ENCODE measurements at places on chromosomes 3 and 15.

- DNase-seq: no peak
These were observed 36.2 kb downstream of the GLB1 start for GRCh38 chr3:33060609-33061337.

- peak; percentile 30 for DNase-seq
These were observed 33.3 kb downstream of the CCNB2 start for GRCh38 chr15:59138243-59138642.

DNA sequence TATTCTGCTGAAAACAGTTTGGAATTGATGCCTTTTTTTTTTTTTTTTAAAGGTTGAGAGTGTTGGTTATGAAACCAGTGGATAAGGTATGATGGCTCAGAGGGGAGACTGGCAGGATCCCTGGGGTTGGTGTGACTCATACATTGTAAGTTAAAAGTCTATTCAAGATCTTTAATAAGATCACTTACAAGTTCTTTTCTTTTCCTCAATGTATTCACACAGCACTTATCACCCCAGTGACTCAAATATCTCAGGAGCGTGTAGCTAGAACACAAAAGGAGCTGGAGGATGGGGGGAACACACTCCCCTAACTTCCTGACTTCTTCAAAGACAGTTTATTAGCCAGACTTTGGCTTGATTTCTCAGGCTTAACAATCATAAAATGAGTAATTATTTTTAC, 285.3 kb downstream of the SV2B start:
- peak; percentile 70 for DNase-seq

- DNase-seq: peak; percentile 93
These were observed 22.8 kb downstream of the MYO1E start for GRCh38 chr15:59349680-59350420.

GRCh38 chr15:46556010-46556409, 921.2 kb downstream of the SQOR start:
- DNase-seq: no peak

GRCh38 chr15:27342991-27343390, 372.0 kb downstream of the GABRG3 start:
- DNase-seq: no peak

DNA sequence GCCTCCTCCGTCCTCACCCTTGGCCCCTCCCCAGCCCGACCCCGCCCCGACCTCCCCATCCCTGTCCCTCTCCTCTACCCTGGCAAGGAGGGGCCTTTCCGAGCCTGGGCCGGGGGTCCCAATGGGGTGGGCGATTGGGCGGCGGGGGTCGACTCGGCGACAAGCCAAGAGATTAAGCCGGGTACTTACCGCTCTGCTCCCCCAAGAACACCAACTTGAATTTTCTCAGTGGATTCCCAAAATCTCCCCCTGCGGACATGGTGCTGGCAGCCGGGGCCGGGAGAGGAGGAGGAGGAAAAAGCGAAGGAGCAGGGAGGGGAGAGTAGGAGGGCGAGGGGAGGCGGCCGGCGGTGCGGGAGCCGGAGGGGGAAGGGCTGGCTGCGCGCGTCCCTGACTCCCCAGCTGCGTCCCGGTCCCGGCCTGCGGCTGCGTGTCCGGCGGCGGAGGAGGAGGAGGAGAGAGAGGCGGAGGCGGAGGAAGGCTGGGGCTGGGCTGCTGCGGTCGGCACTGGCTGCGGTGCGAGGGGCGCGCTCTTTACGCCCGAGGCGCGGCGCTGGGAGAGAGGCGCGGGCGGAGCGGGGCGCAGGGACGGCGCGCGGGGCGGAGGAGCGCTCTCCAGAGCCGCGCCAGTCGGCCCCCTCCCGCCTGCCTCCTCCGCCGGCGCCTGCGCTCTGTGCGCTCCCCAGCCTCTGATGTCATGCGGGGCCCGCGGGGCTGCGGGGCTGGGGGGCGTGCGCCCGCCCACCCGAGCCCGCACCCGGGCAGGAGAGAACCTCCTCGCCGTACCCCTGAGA, at the start of gene RAB6B:
Gene RAB6B, minus strand, starts transcription at position 675 of the 794 bp plus-strand sequence. Its CDS starts 416 bp downstream, at position 259.
- DNase-seq: peak; percentile 17

DNA sequence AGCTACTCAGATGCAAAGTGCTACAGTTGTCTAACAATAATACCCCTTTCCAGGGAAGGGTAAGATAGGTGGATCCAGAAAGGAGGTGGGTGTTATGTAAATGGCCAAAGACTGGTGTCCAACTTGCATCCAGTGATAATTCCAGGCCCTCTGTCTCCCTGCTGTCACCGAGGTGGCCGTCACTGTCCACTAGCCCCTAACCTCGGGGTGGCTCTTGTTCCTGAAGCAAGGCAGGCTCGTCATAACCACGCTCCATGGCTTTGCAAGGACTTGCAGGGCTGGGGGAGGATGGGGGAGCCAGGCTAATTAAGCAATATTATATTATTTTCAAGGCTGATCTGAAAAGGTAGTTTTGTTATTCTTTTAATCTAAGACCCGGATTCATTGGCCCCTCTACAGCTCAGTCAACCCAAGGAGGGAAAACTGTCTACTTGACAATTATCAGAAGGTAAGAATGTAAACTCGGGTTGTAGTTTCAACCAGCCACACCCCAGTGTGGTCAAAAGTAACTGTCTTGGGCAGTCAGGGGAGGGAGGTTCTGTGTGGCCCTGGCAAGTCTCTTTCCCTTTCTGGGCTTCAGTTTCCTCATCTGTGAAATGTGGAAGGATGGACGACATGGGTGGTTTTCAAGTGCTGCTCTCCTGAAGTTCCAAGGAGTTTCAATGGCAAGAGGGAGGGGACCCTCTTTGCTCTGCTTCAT, 220.1 kb upstream of the BHLHE40 start:
- DNase-seq: no peak

DNA sequence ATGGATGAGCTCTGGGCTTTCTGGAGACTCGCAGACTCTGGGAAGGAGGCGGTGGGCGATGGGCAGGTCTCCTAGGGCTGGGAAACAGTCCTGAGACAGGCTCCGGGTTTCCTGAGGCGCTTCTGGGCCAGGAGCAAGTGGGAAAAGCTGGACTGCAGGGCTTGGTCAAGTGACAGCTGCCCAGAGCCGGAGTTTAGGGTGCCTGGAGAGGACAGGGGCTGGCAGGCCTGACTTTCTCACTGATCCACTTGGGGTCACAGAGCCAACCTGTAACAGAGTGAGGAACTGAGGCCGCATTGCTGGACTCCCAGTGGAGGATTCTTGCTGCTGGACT, 107.9 kb downstream of the APBA2 start:
- no peak for DNase-seq

DNA sequence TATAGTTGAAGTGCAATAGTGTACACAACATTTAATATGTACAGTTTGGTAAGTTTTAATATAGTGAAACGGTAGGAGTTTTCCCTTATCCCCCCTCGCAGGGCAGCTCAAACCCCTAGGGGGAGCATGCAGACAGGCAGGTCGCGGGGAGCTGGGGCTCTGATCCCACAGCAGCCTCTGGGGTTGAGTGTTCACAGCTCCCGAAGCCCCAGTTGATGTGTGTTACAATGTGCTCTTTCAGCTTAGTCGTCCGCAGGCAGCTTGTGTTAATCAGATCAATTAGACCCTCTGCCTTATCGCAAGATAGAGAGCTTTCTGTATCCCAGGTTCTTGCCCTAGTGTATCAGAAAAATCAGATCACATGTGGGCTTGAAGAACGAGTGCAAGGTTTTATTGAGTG, 143.1 kb upstream of the CHRNA7 start:
- no peak for DNase-seq

GRCh38 chr15:79977431-79978054, 6.5 kb upstream of the BCL2A1 start:
- DNase-seq: no peak

DNA sequence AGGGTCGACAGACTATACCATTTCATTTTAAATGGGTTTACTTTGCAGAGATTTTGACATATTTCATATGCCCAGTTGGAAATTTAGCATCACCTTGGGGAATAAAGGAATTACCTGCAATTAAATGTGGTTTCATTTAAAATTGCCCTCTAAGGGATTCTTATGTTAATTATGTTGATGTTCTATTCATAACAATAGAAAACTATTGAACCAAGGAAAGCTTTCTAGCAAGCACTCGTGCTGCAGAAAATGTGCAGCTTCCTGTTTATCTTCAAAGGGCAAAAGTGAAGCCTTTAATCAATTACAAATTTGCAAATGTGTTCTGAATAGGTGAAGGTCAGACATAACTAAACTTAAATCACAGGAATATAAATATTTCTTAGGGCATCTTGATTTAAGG, 352.1 kb downstream of the CHST2 start:
- no peak for DNase-seq

DNA sequence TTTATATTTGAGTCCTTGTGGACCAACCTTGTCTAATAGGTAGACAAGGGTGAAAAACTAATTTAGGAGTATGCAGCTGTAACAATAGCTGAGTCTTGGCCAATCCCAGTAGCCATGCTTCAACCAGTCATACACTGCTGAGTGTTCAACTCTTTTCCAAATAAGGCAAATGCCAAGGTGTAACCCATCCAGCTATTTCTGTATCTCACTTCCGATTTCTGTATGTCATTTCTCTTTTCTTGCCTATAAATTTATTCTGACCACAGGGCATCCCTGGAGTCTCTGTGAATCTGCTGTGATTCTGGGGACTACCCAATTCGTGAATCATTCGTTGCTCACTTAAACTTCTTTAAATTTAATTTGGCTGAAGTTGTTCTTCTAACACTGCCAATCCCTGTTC, 93.2 kb downstream of the MAGI1 start:
- DNase-seq: peak; percentile 48

DNA sequence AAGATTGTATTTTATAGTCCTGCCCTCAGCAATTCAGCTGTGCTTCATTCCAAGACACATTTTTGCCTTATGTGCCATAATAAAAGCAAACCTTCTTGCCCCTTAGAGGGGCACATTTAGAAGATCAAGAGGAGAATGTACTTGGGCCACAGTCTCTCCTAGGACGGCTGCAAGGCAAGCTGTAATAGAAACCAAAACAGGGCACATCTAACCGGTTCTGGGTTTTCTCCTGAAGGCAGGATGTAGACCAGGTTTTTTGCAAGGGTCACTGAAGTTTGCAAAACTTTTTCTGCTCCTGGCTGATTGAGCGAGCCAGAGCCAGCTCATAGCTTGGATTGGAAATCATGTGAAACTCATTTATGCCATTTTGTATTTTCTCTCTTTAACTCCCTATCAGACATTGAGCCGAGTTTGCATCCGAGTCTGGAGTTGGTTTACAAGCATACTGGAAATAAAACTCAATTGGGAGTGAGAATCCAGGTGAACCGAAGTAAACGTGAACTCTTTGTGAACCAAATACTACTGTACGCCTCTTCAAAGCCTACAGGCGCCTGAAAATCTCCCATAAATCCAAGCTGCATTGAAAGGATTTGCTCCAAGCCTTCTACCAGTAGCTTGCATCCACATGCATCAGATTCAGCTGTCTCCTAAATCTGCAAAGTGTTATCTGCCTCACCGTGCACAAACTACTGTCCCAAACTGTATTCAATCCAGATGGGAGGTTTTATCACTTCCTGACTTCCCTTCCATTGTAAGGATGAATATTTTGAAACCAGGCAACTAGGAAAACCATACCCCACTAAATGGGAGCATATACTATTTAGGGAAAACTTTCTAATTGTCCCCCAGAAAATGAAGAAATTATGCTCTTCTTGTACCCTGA, 60.9 kb upstream of the TSC22D2 start:
- peak; percentile 29 for DNase-seq

DNA sequence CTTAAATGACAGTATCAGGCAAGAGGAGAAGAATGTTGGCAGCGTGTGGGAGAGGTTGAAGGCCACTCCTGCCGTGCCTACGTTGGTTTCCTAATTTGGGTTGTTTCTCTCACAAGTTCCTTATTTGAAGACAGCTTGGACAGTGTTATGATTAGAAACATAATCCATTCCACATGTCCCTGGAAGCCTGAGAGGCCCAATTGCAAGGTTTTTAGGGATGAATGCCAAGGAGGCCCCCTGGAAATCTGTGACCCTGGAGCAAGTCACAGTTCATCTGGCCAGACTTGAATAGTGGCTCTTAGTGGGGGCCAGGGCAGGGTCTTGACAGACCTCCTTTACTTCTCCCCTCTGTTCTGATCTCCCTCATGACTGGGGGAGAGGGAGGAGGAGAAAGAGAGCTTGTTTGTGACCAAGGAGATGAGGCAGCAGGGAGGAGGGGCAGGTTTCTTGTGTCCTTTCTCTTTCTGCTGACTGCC, 584.4 kb upstream of the TBL1XR1 start:
- peak; percentile 88 for DNase-seq

DNA sequence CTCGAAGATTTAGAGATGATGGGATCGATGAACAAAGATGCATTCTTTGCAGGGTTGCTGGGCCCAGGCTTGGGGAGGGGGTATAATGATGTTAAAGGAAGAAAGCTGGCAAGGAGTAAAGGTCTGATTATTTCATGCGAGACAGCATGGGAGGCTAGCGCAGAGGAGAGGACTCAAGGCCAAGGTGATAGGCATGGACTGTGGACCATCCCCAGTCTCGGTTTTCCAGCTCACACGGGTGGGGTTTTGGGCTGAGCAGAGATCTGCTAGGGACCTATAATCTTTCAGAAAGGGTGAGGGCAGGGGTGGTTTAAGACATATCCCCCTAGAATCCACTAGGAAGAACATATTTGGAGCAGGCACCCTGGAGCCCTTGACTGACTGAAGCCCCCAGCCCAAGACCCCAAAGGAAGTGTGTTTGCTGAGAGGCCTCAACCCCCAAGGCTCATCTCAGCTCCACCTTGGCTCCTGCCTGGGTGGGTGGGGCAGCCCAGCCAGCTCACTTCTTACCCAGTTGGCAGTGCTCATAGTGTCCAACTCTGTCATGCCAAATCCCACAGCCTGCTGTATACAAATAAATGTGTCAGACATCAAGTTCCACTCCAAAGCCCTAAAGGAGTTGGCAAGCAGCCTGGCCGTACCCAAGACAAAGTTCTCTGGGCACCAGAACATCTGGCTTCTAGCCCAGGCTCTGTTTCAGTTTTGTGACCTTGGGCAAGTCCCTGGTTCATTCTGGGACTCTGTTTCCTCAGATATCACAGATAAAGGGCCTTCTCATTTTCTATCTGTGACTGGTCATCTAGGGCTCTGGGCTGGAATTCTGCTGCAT, 17.9 kb downstream of the ACSBG1 start:
- DNase-seq: no peak

GRCh38 chr3:55804170-55805095, 317.3 kb upstream of the WNT5A start:
- DNase-seq: no peak

- DNase-seq: no peak
These were observed 319.0 kb downstream of the CNTN3 start for GRCh38 chr3:74295479-74295878.

DNA sequence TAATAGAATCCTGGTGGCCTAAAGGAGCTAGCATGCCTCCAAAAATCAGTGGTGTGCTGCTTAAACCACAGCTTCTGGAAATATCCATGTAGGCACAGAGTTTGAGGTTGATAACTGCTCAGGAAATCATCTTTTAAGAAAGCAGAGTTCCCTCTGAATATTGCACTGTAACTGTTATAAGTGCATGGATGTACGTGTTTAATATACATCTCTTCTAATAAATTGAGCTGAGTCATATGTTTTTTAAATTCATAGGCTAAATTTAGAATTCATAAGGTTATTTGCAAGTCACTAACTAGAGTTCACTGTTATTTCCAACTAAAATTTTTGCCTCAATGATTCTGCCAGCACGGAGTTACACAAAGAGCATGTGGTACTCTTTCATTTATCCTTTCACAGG, 68.9 kb downstream of the MYH15 start:
- peak; percentile 3 for DNase-seq

- no peak for DNase-seq
These were observed 4.2 kb upstream of the BTLA start for GRCh38 chr3:112503304-112503972.

Measured in astrocyte of the spinal cord (primary cell).